ENCODE measurements at places on chromosomes 3 and 15. TPM values are rescaled to one million over a fixed set of nuclear protein-coding genes. Genes with fewer than 3 reads are reported as not detected.

DNA sequence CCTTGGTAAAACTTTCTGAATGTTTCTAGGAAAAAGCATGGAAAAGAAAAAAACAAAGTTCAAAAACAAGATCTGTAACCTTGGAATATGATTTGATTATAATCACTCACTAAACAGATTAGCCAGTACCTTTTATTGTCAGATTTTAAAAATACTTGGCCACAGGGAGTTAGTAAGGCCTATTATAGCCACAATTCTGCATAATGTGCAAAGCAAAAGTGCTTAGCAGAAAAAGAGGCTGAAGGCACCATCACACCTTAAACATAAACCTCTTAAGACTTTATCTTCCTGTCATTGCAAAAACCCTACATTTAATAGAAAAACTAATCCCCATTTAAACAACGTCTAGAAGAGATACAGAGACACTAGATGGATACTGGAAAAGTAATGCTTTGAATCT is 41.8 kb downstream of the CHSY1 start:
- no peak for DNase-seq

The TGM5 gene
- total RNA-seq: not detected

- DNase-seq: no peak
Observed at GRCh38 chr3:151275091-151275490, 3.3 kb downstream of the P2RY14 start.

The BSN gene
- 6.5 TPM for total RNA-seq

GRCh38 chr15:43190178-43190577 is 5.0 kb downstream of the CCNDBP1 start:
- DNase-seq: no peak

The GADL1 gene
- total RNA-seq: 0.12 TPM

- no peak for DNase-seq
Observed at GRCh38 chr15:54772663-54773062, 424.1 kb downstream of the RSL24D1 start.

DNA sequence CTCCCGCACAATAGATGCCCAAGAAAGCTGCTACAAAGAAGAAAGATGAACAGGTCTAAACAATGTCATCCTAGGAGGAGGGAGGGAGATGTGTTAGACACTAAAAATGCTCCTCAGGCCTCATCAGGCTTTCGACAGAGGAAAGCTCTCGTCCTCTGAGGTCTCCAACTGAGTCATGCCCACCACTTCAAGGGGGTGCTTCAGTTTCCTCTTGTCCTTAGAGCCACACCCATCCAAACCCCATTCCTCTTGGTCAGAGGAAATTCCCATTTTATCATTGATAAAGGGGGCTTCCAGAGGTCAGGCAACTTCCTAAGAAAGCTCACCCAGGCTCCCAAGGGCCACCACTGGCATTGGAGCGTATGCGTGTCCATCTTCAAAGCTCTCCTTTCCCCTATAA is 50.1 kb downstream of the HEG1 start:
- DNase-seq: no peak

The IQCH gene
- 2.8 TPM for total RNA-seq
